ENCODE measurements at places on chromosomes 4 and X.

GRCh38 chr4:46950826-46951225, 41.8 kb upstream of the COX7B2 start:
- DNase-seq, result no peak

GRCh38 chr4:38590046-38590445, 74.0 kb upstream of the KLF3 start:
- no peak for DNase-seq

GRCh38 chr4:147843162-147843561, 111.3 kb downstream of the ARHGAP10 start:
- DNase-seq, result peak; percentile 42

DNA sequence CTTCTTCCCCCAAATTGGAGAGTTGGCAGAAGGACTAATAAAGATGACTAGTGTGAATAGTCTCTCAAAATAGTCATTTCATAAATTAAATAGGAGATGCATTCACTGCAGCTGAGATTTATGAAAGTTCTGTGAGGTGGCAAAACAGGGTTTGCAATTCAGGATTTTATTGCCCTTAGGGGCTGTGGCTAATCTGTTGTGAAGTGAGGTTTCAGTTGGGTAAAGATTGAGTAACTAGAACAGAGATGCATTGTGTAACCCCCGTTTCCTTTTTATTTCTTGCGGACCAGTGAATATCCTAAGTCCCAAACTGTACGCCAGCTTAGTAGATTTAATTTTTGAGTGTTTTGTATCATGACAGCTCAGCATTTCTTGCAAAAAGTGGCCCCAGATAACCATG, 16.2 kb upstream of the SCRG1 start:
- no peak for DNase-seq

DNA sequence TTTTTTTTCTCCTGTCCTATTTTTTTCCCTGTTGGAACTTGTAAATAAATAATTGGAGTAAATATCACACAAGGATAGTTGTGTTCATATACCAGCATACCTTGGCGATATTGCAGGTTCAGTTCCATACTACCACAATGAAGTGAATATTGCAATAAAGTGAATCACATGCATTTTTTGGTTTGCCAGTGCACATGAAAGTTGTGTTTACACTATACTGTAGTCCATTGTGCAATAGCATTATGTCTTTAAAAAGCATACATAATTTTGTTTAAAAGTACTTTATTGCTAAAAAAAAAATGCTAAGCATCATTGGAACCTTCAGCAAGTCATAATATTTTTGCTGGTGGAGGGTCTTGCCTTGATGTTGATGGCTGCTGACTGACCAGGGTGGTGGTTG, 88.6 kb downstream of the GSTCD start:
- no peak for DNase-seq

GRCh38 chr4:94409962-94410361, 41.8 kb upstream of the PDLIM5 start:
- DNase-seq, result no peak

- DNase-seq, result no peak
Measured at GRCh38 chr4:1327526-1328266, 19.3 kb upstream of the UVSSA start.

Data from mucosa of descending colon (tissue), 3 donors.